ENCODE measurements at places on chromosomes 7 and 10.

DNA sequence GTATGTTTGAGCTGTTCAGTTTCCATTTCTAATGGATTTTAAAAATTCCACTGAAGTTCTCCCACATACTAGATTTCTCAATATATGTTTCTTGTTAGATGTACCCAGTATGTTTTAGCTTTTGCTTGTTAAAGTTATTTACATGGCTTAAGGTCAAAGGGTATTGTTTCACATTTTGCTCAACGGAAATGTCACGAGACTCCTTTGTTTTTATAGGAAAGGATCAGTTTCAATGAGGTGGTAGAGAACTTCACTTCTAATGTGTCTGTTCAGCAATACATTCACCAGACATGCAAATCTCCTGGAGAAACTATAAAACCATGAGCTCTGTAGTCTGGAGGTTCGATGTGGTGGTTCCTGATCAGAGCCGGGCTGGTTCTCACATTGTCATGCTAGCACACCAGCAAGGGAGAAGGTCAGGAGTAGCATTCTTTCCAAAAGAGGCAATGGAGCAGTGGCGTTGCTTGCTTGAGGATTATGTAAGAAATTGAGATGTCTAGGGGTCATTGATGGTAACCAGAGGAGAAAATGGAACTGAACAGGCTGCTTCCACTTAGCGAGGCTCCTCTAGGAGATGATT lies 114.0 kb downstream of the RAB18 start:
- no peak for DNase-seq

DNA sequence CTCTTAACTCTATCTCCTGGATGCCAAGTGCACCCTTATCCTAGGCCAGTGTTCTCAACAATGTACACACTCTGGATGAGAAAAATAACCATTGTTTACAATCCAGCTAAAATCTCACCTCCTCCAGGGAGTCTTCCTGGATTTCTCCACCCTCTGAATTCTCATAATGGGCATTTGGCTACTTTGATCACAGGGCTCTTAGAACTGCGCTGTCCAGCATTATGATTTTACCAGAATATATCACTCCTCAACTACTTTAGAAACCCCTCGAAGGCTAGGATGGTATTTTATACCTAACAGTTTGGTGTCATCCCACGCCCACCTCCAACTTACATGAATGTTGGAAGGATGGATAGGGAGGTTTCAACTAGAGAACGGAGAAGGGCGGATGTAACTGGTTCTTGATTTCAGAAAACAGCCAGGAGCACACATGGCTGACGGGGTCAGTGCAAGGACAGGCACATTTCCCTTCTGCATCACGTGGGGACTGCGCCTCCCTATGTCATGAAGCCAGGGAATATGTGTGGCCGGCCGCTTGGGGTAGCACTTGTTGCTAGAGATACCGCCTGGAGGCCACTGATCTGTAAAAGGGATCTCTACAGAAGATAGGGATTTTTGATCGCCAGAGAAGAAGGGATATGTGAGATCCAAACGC lies 1.2 kb upstream of the ATP6V0E2 start:
- no peak for DNase-seq

GRCh38 chr7:107594961-107595737 lies 15.1 kb downstream of the BCAP29 start:
- DNase-seq = no peak

DNA sequence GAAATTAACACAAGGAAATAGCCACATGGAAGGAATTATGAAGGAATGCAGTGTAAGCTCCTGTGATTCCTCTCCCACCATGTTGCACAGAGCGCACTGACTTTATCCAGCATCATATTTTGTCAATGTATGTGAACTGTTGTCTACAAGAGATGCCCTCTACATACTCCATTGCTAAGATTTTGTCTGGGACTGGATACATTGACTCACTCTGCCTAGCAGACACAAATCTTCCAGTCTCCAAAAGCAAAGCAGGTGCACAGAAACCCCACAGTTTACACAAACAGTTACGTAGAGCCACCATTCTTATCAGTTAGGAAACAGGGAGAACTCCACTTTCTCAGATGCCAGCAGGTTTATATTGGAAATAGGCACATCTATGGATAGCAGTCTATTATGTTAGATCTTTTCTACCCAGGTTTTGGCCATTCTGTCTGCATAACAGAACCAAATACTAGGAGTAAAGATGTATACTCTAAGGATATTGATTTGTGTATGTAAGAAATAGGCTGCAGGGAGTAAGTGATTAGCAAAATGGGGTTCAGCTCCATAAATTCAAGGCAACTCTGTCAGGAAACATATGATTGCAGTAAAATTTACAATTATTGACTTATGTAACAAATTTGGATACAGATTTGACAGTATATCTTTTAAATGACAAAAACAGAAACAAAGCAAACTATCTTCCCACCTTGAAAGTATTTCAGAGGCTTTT lies 1.5 kb downstream of the AKR1C2 start:
- DNase-seq = no peak

DNA sequence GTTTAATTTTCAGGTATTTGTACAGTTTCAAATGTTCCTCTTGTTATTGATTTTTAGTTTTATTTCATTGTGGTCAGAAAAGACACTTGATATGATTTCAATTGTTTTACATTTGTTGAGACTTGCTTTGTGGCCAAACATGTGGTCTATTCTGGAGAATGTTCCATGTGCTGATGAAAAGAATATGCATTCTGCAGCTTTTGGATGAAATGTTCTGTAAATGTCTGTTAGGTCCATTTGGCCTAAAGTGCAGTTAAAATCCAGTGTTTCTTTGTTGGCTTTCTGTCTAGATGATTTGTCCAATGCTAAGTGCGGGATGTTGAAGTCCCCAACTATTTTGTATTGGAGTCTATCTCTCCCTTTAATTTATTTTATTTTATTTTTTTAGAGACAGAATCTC lies 70.5 kb downstream of the ZNF503 start:
- DNase-seq = no peak

GRCh38 chr10:10967581-10968256 lies 50.0 kb upstream of the CELF2 start:
- no peak for DNase-seq
